Activated CD4-positive, alpha-beta T cell treated with anti-CD3 and anti-CD28 coated beads, Interleukin-2, amount 50 U/mL, for 24 hours (primary cell): ENCODE measurements at places on chromosomes 6 and 20.

GRCh38 chr6:153537422-153537821 lies 406.3 kb upstream of the RGS17 start:
- DNase-seq: no peak

GRCh38 chr6:28988536-28989311 lies 16.4 kb downstream of the ZNF311 start:
- DNase-seq: peak; percentile 67

- no peak for DNase-seq
These were observed 17.7 kb downstream of the COL9A1 start for GRCh38 chr6:70285201-70285600.

DNA sequence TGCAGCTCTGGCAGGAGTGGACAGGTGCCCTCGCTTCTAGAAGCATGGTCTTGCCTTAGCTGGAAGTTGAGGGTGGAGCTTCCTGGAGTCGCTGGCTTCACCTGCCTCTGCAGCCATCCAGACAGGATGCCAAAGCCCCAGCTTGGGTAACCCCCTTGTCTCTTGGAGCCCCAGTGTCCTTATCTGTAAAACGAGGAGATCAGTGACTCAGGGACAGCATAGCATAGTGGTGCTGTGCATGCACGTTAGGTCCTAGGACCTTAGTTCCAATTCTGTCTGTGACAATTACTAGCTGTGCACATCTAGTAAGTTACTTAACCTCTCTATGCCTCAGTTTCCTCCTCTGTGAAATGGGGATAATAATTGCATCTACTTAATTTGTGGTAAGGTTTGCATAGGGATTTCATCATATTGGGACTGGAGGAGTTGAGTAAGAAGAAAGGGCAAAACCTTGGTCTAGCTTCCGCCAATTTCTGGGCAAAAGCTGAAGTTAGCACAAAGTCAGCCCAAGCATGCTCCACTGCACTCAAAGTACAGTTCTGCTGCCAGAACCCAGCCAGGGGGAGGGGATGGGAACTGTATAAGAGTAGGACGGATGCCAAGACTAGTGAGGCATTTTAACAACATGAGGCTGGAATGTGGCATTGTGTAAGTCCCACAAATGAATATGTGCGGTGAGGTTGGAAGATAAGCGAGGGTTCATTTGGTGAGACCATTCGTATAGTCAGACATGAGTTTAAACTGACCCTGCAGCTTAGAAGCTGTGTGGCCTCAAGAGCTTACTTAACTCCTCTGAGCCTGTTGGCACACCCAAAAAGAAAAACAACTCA lies 24.5 kb downstream of the TOX2 start:
- no peak for DNase-seq

GRCh38 chr6:44954281-44954680 lies 373.8 kb upstream of the RUNX2 start:
- no peak for DNase-seq

DNA sequence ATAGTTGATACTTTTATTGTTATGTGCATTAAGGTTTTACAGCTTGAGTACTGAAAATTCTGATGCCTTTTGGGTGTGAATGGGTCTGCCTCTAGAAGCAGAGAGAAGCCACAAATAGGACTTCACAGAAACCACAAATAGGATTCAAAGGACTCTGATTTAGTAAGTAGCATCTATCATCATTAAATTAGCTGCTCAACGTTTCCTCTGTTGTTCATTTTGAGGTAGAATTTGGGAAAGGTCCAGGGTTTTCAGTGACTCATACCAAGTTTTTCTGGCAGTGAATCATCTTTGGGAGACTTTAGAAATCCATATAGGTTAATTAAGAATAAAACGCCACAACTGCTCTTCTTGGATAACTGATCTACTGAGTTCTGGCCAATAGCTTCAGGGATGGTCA lies 105.1 kb downstream of the PHF3 start:
- DNase-seq: no peak

- DNase-seq: no peak
These were observed 116.6 kb downstream of the MRPL14 start for GRCh38 chr6:44010411-44011349.

- no peak for DNase-seq
These were observed 25.2 kb downstream of the HLA-A start for GRCh38 chr6:29967379-29968010.

DNA sequence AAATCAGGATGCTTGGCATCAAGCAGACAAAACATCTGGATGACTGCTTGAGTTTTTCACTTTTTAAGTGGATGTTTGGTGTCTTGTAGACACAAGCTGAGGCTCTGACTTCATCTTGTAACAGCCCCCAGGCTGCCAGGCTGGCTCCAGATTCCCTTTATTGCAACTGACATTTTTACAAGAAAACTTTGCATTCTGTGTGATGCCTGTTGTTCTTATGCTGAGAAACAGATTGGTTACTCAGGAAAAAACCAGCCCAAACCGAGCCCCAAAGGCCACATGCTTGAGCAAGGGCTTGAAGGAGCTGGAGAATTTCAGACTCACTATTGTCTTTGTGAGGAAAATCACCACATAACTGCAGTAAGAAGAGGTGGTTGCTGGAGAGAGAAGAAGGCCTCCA lies 98.4 kb upstream of the PREP start:
- no peak for DNase-seq

DNA sequence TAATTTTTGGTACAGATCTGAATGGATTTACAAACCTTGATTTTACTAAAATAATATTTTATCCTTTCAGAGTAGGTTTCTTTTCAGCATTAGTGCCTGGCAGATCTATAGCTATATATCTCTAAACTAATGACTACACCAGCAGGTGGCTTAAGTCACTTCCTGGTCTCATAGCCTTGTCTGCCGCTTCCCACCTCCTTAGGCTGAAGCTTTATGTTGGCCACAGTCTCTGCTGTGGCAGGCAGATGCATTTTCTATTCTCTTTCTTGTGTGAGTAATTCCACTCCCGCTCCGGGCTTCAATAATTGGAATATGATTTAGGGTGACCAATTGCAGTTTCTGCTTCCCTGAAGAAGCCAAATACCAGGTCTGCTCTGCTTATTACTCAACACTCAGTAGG lies 226.8 kb upstream of the HS3ST5 start:
- DNase-seq: no peak

GRCh38 chr6:11380969-11381744 lies 148.7 kb upstream of the NEDD9 start:
- DNase-seq: no peak

DNA sequence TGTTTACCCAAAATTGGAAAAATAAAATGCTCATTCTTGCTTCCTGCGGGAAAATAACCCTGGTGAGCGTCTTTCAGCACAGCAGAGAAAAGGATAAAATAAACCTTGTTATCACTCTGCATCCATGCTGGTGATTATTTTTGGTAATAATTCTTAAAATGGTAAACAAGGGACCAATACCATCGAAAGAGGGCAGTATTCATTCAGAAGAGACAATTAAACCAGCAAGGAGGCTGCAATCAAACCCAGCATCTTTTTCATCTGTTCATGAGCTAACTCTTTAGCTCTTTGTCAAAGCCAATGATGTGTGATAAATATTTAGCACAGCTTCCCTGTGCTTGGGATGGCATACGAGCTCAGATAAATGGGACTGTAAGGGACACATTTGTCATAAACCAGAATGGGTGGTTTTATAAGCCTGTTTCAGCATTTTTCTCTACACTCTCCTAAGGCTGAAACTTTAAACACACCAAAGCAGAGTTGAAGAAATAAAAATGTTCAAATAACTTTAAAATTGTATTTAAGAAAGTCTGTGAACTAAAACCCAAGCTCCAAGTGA lies 34.4 kb downstream of the CDH26 start:
- no peak for DNase-seq

DNA sequence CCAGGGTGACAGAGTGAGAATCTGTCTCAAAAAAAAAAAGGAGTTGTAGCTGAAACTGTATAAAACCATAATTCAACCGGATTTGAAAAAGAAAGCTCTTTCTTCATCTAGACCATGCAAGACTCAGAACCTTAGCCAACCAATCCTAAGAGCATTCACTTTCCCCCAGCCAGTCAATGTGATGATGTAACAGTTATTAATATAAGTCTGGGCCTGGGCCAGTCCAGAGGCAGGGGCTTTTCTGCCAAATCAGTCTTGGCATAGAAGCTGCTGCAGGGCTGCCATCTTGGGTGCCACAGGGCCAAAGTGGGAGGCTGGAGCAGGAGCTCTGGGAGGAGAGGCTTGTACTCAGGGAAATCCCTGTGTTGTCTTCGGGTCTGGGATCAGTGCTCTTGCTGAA lies 288.4 kb downstream of the CLIC5 start:
- DNase-seq: no peak

GRCh38 chr6:11236076-11236750 lies 3.7 kb upstream of the NEDD9 start:
- no peak for DNase-seq

- no peak for DNase-seq
These were observed 91.8 kb downstream of the TRMT11 start for GRCh38 chr6:126077810-126078776.

GRCh38 chr6:3822747-3823445 lies 26.3 kb upstream of the FAM50B start:
- DNase-seq: no peak

- DNase-seq: no peak
These were observed 347.9 kb upstream of the SPTLC3 start for GRCh38 chr20:12660918-12661317.

DNA sequence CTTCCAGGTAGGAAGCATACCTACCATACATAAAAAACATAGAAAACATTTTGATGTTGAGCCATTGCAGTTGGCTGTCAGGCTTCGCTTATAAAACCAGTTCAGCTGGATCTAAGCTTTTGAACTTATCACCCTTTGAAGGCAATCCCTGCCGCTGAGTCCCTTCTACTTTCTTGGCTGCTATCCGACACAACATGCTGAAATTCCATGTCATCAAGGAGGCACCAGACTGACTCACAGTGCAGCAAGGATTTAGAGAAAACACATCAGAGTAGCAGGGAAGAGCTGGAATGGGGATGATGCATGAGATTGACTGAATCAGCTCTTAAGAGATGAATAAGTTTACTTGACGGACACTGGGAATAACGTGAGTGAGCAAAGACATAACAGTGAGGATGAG lies 135.0 kb upstream of the MAN1A1 start:
- no peak for DNase-seq

DNA sequence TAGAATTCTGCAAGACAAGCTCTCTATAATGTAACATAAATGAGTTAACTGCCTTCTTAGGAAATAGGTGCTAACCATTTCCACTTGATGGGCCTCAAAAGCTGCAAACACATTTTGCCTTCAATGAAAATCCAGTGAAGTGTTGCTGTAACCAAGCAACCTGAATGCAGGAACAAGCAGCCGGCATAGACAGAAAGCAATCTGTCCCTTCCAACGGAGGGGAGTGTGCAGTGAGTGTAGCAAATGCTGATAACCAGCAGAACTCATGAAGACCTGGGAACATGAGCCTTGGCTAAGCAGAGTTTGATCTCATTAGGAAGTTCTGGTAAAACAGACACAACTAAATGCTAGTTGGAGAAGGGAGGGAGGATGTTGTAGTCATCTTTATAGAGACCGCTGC lies 697.8 kb downstream of the KIF16B start:
- no peak for DNase-seq

DNA sequence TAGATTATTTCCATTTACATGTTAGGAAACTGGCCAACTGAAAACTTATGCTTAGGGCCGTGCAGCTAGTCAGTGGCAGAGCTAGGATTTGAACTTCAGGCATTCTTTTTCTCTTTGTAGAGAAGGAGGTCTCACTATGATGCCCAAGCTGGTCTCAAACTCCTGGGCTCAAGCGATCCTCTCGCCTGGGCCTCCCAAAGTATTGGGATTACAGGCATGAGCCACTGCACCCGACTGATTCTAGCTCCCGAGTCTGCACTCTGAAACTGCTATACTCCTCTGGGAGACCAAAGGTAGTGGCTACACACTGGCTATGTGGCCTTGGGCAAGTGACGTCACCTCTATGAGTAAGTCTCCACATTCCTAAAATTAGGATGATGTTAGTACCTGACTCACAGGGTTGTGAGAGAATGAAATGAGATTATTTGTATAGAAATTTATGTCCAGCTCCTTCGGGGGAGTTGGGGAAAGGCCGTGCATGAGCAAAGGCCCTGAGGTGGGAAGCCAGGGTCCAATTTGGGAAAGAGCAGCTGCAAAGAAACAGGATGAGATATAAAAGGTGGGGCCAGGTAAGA lies 6.4 kb downstream of the PLTP start:
- no peak for DNase-seq

DNA sequence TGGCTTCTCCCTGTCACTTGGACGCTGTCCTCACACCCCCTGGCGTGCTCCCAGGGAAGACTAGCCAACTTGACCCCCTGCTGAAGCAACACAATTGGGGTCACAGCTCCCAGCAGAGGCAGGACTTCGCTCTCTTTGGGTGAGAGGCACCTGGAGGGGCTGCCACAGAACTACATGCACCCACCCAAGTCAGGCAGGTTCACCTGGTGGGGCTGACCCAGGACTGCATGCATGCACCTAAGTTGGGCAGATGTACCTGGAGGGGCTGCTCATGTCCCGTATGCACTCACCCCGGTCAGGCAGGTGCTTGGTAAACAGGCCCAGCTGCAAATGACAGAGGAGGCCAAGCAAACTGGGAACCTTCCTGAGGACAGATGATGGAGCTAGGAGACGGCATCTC lies 154.3 kb upstream of the RPS6KA2 start:
- no peak for DNase-seq

GRCh38 chr6:26468829-26469228 lies 11.1 kb downstream of the BTN2A1 start:
- DNase-seq: no peak

DNA sequence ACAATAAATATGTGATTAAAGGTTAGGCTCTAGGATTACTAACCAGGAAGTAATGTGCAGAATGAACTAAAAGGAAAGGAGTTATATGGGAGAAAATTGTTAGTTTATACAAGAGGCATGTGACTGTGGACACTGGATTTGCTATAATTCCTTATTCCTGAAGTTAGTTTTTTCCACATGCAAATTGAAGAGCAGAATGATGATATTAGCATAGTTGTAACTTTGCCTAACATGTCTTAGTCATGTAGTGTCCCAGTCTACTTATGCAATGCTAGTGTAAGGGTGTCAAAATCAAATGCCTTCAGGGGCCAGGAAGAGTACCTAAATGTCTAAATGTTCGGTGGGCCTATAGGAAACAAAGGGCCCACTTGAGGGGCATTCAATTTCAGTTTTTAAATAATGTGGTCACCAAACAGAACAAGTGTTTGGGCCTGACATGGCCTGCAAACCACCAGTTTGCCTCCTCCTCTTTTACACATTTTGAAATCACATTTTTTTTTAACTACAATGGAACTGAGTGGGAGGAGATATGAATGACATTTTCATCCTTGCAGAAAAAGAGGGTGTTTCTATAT lies 28.0 kb upstream of the CEP85L start:
- DNase-seq: no peak
